ENCODE measurements at places on chromosomes 6 and 20.

- DNase-seq: peak; percentile 84
Measured at GRCh38 chr6:15399641-15400470, 154.0 kb downstream of the JARID2 start.

DNA sequence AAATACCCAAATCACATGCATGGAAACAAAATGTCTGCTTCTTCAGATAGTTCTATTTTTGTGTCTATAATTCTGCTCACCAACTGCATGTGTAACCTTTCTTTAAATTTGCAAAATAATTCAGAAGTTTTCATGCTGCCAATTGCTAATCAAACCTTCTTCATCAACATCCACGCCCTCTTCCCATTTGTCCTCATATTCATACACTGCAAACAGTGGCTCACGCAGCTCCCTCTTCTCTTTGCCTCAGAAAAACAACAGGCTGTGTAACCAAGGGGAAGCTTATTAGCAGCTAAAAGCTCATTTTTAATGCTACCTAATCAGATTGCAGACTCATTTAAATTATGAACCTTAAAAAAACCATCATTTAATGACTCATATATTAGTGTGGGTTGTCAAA, 555.0 kb upstream of the EPHA7 start:
- DNase-seq: no peak

- no peak for DNase-seq
Measured at GRCh38 chr6:110813338-110814101, 1.7 kb downstream of the CDK19 start.

DNA sequence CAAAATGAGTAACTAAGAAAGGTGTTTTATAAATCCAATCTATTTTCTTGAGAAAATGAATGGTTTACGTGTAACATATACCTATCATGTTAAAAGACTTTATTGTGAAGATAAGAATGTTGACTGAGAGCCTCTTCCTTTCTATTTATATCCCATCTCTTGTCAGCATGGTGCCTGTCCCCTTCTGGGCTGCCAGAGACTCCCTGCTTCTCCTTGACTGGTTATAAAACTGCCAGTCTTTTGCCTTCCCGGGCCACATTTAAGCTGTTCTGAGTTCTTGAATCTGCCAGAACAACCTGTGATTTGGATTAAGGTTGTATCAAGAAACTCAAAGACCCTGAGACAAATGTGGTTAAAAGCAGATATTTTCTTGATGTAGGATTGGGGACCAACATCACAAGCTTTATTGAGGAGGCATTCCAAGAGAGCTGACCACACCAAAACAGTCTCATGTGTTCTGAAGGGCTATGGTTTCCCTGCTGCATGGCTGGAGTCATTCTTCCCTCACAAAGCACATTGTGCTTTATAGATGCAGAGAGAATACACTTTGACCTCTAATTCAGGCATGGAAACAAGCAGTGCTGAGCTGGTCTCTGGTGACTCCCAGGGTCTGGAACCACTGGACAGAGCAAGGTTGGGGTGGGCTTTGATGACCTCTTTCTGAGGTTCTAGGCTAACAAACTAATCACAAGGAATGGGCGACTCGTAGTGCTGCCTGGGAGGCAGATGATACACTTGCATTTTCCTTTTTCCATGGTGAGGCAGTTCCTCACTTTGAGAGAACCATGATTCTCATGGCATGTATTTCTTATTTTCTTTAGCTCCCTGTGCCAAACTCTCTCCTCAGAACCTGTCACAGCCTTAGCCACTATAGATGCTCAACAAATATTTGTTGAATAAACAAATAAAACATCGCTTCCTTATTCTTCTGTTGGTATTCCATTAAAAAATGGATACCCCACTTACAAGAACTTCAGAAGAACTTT, 205.0 kb upstream of the PREP start:
- no peak for DNase-seq

DNA sequence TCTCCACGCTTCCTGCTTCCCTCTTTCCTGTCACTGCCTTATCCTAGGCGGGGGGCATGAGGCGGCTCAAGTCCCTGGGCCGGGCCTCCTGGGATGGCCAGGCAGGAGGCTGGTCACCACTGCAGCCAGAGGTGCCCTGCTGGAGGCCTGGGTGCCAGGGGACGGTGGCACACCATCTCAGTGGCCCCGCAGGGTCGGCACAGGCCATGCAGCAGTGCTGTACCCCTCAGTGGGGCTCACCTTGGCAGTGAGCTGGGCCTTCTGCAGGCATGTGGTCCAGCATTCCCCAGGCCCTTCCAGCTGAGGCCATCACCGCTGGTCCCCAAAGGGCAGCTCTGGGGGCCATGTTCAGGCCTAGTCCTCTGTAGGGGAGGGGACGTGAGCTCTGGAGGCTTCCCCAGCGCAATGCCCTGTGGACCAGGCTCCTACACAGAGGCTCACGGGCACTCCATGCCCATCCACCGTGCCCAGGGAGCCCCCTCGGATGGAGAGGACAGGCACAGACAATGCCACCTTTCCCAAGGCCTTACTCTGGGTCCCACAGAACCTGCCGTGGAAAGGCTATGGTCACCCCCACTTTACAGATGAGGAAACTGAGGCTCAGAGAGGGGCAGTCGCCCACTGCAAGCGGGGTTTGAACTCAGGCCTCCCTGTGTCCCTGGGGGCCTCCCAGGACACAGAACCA, 123.8 kb downstream of the TAF4 start:
- DNase-seq: no peak

DNA sequence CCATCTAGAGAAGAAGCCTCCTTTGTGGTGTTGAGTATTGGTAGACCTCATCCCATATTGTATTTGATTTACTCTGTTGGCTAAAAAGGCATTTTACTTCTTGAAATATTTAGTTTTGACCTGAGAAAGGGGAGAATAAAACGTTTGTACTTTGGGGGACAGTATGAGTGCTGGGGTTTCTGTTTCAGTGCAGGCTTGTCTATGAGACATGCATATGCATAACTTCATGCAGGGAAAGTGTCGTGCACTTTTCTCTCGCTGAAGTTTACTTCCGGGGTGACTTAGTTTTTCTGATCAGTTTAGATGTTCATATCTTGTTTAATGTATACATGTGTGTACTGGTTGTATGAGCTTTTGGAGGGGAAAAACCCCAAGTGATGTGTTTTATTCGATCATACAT, 59.5 kb downstream of the UTRN start:
- no peak for DNase-seq

DNA sequence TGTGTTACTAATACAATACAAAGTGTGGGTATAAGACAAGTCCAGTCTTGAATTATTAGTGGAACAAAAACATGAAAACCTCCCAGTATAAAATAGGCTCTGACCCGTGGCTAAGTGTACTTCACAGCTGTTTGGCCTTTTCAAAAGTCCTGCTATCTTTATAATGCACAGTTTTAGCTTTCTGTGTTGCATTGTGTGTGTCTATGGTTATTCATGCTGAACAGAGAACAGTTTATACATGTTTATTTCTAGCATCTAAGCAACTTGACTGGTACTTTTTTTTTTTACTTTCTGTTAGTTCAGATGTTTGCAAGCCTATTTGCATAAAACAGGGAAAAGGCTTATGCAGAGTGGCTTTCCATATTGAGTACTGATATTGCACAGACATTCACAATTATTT, 119.2 kb upstream of the CCN2 start:
- DNase-seq: no peak

Measured in skin of body (tissue), 3 donors.